LoVo (cell line): ENCODE measurements at places on chromosomes 4 and X.

GRCh38 chr4:153022241-153022715, 86.2 kb downstream of the FHDC1 start:
- no peak for DNase-seq

GRCh38 chr4:171924746-171925376, 111.7 kb downstream of the GALNTL6 start:
- DNase-seq, result no peak

DNA sequence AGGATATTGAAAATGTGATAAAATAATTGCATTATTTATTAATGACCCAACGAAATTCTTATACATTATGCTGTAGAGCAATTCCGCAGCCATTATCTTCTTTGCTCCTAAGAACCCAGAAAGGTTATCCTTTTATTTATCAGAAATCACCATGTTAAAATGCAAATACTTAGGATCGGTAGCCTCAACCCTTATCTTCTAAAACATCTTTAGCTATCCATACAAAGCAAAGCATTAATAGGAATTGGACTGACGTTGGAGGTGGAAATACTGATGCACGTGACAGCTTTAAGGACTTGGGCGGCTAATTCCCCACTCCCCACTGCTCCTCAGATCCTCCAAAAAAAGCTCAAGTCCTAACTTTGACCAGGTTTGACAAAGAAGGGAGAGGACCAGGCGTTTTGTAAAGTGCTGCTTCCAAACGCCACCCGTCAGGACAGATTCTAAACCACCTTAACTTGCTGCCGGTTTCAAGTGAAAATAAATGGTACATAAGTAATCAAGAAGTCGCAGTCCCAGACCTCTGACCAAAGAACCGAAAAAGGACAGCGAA, 539 bp upstream of the SPCS3 start:
- DNase-seq, result no peak

GRCh38 chr4:107037199-107037584, 1.1 kb upstream of the DKK2 start:
- no peak for DNase-seq

GRCh38 chr4:3655485-3655884, 110.7 kb upstream of the ADRA2C start:
- no peak for DNase-seq

DNA sequence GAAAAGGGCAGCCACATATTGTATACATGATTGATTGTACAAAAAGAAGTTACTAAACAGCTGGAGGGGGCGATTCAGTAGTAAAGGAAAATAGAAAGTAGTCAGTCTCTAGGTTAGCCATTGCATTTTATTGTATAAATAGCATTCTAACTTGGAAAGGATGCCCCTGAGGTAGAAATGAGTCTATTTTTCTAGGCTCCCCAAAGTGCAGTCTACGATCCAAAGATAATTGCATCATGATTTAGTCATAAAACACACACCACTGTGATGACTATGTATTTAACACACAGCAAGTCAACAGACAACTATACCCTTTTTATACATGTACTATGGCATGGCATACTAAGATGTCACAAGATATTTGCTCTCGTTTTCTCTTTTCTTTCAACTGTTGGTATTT, 204.9 kb downstream of the APBB2 start:
- DNase-seq, result peak; percentile 38

DNA sequence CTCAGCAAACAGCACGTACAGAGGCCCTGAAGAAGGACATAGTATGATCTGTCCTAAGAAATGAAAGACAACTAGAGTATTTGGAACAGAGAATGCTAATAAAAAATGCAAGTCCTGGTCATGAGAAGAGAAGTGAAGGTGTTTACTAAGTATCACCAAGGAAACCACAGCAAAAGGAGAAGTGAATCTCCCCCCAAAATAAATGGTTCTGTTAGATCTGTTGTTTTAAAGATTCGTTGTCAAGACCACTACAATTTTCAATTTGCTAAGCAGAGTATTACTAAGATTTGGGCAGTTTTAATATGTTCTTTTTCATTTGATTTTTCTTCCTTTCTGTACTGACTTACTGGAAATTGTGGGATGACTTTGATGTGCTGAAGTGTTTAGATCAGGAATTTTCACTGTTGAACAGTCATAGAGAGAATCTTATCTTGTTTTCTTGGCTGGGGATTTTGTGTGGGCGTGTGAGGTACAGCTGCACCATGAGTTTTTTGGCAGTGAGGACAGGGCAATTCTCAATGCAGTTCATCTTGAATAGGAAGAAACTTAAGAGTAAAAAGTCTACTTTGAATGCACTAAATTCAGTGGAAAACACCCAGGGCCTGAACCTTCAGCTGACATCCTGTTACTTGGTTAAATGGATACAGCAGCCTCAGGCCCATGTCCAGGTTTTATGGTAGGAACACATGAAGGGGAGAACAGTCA, 132.2 kb downstream of the STIM2 start:
- no peak for DNase-seq

- DNase-seq, result no peak
Observed at GRCh38 chr4:38682336-38682735, 18.3 kb downstream of the KLF3 start.

GRCh38 chrX:63426519-63426918, 75.4 kb upstream of the SPIN4 start:
- DNase-seq, result no peak

- DNase-seq, result peak; percentile 69
Observed at GRCh38 chr4:106062452-106062875, 167.2 kb downstream of the NPNT start.

DNA sequence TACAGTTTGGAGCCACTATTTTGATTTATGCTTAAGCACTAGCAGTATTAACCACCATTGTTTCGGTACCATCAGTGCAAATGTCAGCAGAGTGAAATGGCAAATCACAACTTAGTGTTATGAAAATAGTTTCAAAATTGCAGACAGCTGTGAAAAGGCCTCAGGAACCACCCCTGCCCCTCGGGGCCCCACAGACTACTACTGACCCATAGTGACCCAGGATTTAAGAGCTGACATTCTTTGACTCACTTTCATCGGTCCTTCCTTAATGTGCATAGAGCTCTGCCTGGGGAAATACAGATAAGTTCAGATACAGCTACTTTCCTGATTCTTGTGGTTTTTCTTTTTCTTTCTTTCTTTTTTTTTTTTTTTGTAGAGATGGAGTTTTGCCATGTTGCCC, 3.3 kb upstream of the BBS7 start:
- no peak for DNase-seq

GRCh38 chr4:83535520-83536361, at the start of gene GPAT3:
GPAT3 (plus strand) TSS chr4:83536108; CDS start chr4:83536623, 515 bp downstream.
- DNase-seq, result peak; percentile 94

- no peak for DNase-seq
Observed at GRCh38 chr4:173794662-173795061, 264.6 kb upstream of the HAND2 start.

GRCh38 chrX:71301195-71301924, at the start of gene ITGB1BP2:
ITGB1BP2 (plus strand) TSS chrX:71301750; CDS start chrX:71301807, 57 bp downstream.
- DNase-seq, result no peak

DNA sequence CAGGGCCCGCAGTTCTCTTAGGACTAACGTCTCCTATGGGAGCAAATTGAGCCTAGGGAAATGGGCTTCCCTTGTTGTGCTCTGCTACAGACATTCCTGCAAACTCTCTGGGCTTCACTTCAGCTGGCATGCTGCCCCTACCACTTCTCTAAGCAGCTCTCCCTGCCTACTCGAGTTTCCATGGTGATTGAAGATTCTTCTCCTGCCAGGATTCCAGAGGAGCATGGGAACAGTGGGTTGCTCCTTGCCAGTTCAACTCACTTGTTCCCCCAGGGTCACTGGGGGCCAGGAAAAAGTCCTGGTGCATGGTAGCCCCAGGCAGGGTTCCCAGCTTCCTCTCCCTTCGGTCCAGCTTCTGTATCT, 21.1 kb upstream of the WDR17 start:
- DNase-seq, result no peak

DNA sequence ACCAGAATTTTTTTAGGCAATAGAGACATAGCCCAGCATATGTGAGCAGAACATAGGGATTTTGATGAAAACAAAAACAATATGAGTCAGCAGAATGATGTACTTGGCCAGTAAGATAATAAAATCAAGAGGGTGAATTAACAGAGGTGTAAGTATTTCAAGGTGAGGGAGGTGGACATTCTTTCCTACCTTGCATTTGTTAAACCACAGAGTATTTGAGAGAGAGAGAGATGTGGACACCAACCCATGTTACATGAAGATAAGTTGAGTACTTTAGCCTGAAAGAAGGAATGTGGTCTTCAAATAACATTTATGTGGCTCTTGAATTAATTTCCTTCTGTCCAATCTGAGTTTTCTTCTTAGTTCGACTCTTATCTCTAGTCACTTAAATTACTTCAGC, 68.6 kb downstream of the DIAPH2 start:
- no peak for DNase-seq

DNA sequence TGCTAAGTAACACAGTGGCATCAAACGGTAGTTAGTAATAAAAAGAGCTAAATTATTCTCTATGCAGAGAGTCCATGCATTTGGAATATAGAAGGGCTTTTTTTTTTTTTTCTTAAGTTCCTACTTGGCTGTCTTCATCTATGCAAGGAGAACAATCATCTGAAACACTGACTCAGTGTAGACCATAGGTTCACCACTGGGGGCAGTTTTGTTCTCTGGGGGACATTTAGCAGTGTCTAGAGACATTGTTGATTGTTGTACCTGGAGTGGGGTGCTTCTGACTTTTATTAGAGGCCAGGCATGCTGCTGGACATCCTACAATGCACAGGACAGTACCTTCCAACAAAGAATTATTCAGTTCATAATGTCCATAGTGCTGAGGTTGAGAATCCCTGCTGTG, 41.2 kb downstream of the TMA16 start:
- no peak for DNase-seq

GRCh38 chr4:73692701-73693100, 47.7 kb upstream of the CXCL8 start:
- DNase-seq, result no peak
